ENCODE measurements at places on chromosomes 12 and 14.

DNA sequence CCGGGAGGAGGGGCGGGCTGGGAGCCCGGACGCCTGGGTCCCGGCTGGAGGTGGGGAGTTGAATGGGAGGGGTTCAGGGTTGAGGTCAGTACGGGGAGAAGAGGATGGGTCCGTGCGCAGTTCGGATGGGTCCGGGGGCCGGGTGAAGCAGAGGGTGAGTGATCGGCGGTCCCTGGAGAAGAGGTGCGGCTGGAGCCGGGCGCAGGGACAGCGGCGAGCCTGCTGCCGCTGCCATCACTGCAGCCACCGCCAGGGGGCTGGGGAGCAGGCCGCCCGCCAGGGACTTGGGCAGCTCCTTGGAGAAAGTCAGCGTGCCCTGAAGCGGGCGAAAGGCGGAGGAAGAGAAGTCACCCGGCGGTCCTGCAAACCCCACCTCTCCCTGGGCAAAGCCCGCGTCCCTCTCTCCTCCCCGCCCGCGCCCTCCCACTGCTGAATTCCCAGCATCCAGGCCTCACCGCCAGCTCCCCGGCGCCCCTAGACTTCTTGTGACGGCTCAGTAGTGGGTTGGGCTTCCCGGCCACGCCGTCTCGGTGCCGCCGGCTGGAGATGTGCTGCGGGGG lies 6.0 kb upstream of the GPR84 start:
- no peak for DNase-seq

DNA sequence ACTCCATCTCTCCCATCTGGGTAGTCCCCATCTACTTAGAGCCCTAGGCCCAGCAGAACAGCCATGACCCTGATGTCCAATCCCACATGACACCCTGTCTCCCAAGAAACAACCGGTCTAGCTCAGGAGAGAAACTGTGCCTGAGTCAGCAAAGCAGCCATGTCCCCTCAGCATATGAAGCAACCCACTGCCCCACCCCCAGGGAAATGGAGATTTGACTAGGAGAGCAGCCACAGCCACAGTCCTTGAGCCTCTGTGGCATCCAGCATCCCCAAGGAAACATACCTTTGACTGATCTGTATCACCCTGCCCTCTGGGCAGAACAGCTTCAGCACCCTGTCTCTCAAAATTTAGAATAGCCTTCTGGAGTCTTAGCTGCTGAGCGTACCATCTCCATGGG lies 641.9 kb upstream of the FBXO33 start:
- no peak for DNase-seq

DNA sequence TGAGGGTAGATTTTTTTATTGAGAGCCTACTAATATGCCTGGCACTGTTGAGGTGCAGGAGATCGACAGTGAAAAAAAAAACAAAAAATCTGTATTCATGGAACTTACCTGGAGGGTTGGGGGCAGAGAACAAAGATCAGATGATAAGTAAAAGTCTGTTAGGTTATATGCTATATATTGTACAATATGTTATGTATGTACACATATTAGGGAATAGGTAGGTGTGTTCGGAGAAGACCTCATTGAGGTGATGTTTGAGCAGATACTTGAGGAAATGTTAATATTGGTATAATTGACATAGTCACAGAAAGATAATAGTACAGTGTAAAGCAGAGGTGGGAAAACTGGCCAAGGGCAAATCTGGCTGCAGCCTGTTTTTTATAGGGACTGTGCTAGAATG lies 5.6 kb downstream of the ARF6 start:
- DNase-seq = no peak

DNA sequence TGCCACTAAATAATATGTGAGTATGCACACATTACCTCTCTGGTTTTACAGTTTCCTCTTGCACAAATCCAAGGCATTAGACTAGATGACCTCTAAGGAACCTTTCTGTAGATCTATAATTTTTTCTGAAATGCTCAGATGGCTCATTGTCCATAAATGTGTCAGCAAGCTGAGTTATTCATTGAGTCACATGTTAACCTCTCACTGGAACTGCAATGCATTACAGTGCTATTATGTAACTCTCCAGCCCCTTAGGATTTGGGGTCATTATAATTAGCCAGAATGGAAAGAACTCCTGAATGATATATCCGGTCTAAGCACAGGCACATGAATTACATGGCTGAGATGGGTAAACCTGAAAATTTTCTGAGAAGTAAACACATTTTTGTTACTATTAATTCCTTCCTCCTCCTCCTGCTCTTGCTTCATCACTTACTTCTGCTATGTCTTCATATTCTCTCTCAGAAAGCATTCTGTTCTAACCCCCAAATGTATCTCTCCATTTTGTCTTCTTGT lies 20.3 kb upstream of the DRAM1 start:
- peak; percentile 43 for DNase-seq

DNA sequence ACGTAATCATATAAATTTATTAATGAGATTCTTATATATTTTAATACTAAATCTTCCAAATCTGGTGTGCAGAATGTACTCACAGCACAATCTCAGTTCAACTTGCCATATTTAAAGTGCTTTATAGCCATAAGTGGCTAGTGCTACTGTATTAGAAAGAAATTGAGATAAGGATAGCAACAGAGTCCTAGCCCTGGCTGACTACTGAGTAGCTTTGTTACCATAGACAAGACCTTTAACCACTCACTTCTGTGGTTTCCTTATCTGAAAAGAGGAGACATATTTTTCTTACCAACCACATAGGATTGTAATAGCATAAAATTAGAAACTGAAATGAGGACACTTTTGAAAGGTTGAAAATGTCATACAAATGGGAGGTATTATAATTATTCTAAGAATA lies 2.0 kb upstream of the CHURC1 start:
- no peak for DNase-seq

DNA sequence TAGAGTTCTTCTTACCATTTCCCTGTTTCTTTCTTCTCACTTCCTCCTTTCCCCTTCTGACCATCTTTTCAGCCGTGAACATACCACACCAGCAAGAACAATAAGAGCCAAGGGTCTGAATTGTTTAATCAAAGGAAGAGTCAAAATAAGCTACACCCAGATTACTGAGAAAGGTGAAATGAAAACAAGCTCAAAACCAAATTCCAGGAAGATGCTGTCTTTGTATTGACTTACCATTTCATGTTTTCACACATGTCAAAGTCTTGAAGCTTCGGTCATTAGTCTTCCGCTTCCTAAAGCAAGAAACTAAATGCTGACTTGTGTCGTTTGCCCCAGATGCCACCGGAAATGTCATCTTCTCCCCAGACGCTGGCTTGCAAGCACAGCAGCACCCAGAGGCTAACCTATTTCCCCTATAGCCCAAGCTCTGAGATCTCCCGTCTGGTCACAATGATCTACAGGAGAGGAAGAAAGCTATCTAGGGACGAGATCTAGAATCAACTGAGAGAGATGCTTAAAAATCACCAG lies 136.5 kb upstream of the AMIGO2 start:
- DNase-seq = no peak

DNA sequence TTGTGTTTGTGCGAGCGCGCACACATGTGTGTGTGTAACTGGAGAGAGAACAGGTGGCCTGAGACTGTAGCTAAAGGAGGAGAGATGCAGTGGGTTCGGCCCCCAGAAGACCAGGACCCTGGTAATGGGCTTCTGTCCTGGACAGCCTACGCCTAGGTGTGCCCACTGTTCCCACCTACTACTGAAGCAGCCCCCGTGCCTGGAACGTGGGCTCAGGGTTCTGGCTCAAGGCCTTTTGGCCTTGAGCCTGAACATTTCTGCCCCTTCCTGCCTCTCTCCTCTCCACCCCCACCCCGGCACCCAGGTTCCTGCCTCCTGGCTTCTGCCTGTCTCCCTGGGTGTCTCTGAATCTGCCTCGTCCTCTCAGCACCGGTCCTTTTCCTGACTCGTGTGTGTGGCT lies 1.5 kb upstream of the NXPH4 start:
- DNase-seq = no peak

GRCh38 chr12:124148481-124149273 lies 146.2 kb upstream of the RFLNA start:
- DNase-seq = no peak

DNA sequence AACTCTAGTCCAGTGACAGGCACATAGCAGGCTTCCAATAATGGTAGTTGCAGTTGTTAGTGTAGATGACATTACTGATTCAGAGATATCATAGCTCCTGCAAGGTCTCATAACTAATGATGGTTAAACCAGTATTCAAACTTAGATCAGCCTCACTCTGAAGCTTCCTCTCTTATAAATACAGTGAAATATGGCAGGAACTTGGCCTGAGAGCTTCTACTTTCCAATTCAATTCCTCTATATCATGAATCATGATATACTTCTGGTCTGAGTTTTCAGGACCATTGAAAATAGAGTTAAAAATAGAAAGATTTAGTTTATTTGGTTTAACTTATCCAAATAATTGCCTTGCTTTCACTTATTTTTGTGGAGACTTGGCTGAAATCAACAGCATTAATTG lies 167.5 kb upstream of the NOVA1 start:
- DNase-seq = no peak

- DNase-seq = no peak
Observed at GRCh38 chr14:80627745-80628144, 313.8 kb downstream of the CEP128 start.

GRCh38 chr12:12560587-12561370 lies 1.9 kb downstream of the DUSP16 start:
- no peak for DNase-seq

- no peak for DNase-seq
Observed at GRCh38 chr12:3114671-3115070, 37.5 kb downstream of the TSPAN9 start.

DNA sequence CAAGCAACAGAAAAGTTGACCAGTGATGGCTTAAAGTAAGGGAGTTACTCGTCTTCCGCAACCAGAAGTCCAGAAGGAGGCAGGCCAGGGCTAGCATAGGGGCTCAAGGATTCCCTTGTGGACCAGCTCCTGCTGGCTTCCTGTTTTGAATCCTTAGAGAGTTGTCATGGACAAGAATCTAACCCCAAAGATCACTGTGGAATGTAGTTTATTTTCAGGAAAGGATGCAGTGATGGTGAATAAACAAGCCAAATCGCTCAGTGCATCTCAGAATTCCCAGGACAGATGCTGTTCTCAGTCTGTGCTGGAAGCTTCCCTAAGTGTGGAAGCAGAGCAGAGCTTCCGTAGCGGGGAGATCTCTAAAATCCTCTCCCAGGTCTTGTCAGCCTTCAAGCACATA lies 311.3 kb downstream of the C12orf75 start:
- no peak for DNase-seq

DNA sequence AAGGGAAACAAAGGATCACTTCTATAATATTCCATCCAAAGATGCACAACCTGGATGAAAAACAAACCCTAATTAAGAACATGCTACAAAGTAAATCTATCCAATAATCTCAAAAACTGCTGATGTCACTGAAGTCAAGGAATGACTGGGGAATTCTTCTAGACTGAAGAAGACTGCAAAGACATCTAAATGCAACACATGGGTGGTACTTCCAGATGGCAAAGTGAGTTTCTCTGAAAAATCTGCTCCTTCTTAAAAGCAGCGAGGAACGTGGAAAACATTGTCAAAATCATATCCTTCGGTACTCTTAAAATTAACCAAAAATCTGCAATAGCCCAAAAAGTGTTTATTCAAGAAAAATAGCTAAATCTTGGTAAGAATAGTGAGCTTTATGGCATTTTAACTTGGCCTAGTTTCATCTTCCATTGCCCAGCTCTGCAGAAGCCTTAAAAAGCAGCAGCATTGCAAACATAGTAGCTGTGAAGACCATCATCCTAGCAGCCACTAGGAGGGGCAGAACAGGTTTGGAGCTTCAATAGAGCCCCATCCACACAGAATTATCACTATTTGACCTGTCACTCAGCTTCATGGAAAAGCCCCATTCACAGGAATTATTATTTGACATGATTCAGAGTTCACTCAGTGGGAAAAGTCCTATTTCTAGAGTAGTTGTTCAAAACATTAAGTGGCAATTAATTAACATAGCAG lies 7.4 kb downstream of the CLEC14A start:
- no peak for DNase-seq

DNA sequence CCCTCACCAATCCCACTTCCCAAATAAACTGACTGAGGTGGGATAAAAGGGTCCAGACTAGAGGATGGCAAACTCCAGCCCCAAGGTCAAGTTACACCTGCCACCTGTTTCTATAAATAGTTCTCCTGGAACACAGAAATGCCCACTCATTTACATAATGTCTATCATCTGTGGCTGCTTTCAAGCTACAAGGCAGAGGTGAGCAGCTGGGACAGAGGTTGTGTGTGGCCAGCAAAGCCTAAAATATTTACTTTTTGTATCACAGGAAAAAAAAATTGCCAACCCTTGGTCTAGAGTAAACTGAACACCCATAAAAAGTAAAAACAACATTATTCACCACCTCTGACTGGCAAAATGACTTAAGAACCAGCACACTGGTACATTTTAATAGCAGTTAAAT lies 269.4 kb downstream of the RGS6 start:
- DNase-seq = no peak

GRCh38 chr12:52333321-52333720 lies 12.1 kb upstream of the KRT83 start:
- no peak for DNase-seq
